ENCODE measurements at places on chromosomes 6 and 20.

DNA sequence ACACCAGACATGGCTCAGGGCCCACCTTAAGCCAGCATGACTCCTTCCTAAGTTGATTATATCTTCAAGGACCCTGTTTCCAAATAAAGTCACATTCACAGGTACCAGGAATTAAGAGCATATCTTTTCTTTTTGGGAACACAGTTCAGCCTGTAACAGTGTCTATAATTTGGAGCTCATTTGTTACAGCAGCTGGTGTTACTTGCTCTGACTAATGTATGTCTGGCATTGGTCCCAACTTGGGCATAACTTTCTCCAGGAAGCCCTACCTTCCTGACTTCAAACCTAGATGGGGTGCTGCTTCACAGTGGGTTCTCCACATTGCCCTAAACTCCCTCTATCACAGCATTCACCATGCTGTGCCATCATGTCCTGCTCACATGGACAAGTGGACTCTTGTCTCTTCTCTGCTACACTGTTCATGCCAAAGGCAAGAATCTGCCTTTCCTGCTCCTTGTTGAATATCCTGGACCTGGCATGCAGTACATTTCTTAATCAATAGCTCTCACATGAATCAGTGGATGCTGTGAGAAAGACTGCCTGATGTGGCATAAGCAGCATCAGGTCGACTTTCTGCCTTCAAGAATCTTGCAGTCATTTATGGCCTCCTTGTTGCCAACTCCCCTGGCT lies 117.4 kb upstream of the FOXA2 start:
- DNase-seq, result no peak

- DNase-seq, result no peak
Measured at GRCh38 chr20:53847139-53847836, 223.1 kb downstream of the BCAS1 start.

GRCh38 chr20:62975251-62975760 lies 22.8 kb downstream of the SLC17A9 start:
- no peak for DNase-seq

- DNase-seq, result no peak
Measured at GRCh38 chr20:35588397-35588796, 27.2 kb upstream of the SPAG4 start.

DNA sequence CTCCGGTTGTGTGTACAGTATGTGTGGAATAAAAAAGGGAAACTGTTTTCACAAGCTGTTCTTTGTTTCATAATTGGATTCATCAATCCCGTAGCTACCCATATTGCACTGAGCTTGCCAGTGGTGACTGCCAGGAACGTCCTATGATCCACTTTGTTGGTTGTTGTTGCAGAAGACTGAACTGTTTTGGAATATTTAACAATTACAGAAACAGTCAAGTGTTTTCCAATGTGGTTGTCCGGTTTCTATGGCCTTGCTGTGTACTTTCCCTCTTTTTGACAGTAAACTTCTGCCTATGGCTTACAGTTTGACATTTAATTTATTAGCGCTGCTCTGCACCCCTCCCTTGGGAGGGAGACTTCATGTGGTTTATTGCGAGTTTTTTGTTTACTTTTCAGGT lies 141.2 kb downstream of the DTNBP1 start:
- DNase-seq, result no peak

DNA sequence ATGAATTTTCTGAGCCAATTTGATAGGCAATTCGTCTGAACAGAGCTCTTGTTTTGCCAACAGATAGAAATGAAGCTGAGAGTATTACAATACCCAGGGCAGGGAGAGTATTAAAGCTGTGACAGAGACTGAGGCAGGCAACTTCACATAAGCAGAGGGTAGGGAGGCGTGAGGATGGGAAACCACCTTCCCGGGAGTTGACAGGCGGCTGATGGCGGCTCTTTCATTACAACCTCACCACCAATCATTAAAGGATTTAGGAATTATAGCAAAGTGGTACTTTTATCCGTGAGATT lies 73.3 kb downstream of the CD83 start:
- DNase-seq, result no peak

- no peak for DNase-seq
Measured at GRCh38 chr6:35470663-35471120, 2.5 kb downstream of the RPL10A start.

DNA sequence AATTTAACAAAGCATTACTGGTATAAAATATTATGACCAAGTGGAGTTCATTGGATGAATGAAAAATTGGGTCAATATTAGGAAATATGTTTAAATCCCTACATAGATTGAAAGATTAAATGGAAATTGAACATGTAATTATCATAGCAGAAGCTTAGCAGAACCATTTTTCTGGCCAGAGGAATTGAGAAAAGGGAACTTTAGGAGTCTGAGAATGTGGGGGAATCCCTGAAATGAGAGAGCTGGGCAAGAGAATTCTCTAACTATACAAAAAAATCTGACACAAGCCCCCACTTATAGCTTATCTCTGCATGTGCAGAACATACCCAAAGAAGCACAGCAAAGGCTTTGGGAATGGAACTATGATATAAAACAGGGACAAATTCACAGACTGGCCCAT lies 67.4 kb upstream of the ARHGAP18 start:
- no peak for DNase-seq

GRCh38 chr20:5735845-5736510 lies 14.2 kb upstream of the SHLD1 start:
- DNase-seq, result no peak
